Stimulated activated CD8-positive, alpha-beta memory T cell treated with anti-CD3 and anti-CD28 coated beads, Interleukin-4, amount 100 ng/mL, for 1 hour (primary cell): ENCODE measurements at places on chromosomes 2 and 18.

DNA sequence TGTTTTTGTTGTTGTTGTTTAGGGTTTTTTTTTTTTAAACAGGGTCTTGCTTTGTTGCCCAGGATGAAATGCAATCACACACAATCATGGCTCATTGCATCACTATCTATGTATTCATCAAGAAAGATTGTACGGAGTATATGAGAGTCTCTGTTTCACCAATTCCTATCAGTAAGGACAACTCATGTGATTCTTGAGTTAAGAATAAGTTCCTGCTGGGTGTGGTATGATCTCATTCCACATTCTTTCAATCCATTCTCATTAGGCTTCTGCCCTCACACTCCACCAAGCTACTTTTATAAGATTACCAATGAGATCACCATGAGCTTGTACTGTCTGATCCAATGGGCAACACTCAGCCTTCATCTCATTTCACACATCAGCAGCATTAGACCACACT, 9.1 kb upstream of the AP1S3 start:
- DNase-seq = no peak

GRCh38 chr2:137947728-137948336, 16.4 kb upstream of the HNMT start:
- no peak for DNase-seq

DNA sequence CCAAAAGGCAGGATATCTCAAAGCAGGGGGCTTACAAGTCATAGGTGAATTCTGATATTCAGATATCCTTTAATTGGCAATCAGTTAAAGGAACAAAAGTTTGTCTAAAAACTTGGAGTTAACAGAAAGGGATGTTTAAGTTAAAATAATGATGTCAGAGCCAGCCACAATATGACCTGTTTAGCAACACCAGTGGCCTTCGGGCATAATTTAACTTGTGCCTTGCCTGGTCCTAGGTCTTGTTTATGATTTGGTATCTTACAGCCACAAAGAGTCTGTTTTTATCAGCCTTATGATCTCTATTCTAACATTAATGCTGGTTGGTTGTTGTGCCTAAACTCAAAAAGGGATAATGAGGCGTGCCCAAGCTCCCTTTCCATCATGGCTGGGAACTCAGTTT, 252.9 kb downstream of the RNF152 start:
- no peak for DNase-seq

DNA sequence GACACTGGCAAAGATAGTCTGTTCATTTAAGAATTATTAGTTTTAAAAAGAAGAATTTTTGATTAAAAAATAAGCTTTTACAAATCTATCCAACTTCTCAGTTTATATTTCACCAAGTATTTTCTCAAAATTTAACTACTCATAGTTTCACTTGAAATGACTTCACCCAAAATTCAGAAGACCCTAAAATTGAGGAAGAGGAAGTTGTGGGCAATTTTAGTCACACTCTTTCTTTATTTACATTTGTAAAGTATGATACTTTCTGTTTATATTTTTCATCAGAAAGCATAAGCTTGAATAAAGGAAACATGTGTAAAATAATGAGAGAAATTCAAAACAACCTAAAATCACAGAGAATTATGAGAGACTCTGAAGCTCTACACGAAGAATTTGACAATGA, 278.8 kb upstream of the MEIS1 start:
- no peak for DNase-seq

DNA sequence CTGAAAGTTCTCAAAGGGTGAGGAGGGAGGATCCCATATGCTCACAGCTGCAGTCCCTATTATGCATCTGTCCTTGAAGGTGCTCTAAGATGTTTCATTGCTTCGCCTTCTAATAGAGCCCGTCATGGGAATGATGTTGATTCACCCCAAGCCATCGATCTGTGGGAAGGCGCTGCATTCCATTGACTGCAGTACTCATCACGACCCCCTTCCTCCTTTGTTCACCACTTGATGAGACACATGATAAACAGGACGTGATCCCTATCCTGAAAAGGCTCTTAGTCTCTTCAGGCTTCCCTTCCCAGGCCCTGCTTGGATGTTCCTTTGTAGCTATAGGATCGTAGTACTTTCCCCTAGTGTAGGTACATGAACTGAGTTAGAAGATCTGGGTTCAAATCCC, 181.8 kb downstream of the AGPS start:
- no peak for DNase-seq
